ENCODE measurements at places on chromosomes 11 and 22. TPM values are rescaled to one million over a fixed set of nuclear protein-coding genes. Genes with fewer than 3 reads are reported as not detected.

DNA sequence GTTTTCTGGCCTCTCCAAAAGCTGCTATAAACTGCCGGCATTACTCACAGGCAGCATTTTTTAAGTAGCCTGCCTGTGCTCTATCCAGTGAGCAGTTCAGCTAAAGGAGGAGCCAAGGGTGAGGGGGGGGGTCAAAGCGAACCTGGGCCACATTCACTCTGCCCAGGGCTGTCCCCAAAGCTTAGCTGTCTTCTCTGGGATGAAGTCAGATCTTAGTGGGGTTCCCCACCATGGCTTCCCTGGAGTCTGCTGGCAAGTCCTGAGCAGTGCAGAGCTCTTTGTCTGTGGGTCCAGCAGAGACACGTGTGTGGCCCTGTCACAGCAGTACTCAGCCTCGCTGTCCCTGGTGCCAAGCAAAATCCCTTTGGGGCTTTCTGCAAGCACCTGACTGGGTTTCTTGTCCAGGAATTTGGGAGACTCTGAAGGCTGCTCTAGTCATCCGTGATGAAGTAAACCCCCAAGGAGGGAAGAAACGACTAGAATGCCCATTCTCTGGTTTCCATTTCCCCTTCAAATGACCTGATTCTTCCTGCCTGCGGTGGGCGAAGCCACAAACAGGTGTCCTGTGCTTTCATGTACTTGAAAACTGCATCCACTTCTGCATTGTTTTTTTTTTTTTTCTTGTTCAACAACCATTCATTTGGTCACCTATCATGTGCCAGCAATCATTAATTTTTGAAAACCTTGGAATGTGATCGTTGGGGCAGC is 2.6 kb downstream of the KCNJ5 start:
- no peak for DNase-seq

- no peak for DNase-seq
Measured at GRCh38 chr11:3099178-3099577, 42.0 kb upstream of the CARS1 start.

Gene MTNR1B
- total RNA-seq, result not detected

DNA sequence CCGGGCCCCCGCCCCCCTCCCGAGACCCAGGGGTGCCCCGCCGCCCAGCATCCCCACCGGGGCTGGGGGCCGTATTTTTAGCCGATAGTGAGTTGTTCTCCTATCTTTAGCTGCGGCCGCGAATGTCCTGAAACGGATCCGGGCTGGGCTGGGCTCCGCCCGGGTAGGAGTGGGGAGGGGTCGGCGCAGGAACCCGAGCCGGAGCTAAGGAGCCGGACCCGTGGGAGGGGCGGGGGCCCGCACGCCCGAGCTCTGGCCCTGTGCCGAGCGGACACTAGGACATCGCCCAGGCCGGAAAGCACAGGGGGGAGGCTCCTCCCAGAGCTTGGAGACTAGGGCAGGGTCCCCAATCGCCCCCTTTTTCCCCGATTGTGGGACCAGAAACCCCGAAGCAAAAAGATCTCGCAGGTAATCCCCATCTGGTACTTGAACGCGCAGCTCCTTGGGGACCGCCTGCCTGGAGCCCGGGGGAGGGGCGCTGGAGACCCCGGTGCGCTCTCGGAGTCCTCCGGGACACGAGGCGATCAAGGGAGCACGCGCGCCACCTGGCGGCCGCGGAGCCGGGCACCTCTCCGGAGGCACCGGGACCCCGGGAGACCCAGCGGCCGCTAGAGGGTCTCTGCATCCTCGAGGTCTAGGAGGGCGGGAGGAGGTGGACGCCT is 669 bp downstream of the CDC42EP2 start:
- DNase-seq, result no peak

GRCh38 chr22:23401111-23401909 is 178.8 kb downstream of the IGLL1 start:
- DNase-seq, result no peak
